ENCODE measurements at places on chromosomes 1 and 21. TPM values are rescaled to one million over a fixed set of nuclear protein-coding genes. Genes with fewer than 3 reads are reported as not detected.

The COPA gene
- total RNA-seq, result 107 TPM

The KCNA3 gene
- total RNA-seq, result 0.61 TPM

DNA sequence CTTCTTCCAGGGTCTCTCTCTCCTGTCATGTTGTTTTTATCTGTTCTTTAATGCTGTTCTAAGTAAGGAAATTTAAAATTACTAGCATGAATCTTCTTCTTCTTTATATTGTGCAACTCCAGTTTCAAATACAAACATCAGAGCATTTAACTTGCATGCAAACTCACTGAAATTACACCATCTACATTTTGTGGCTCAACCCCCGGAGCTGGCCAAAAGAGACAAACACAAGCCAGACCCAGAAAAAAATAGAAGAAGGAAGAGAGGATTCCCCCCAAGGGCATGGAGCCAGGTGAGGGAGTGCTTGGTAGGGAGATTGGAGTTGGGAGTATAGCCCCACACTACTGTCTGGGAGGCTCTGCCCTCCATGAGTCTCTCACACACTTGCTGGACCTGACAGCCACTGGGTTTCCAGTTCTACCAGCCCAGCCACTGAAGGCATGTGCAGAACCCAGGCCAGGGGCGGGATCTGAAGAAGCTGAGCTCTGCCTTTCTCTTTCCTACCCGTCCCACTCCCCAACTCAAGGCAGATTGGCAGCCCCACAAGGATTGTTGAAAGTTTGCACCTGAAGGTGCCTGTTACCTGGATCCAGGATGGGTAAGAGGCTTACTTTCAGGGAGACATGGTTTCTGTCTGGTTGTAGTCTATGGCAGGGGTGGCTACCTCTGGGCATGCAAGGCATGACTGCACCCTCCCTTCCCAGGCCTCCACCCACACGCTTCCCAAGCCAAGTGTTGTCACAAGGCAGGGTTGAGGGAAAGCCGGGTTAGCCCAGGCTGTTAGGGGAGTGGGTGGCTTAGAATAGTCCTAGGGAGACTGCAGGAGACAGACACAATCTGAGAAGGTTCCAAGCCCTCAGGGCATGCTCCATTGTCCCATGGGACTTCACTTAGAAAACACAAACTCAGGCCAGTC lies 297.2 kb downstream of the TGFB2 start:
- no peak for DNase-seq

DNA sequence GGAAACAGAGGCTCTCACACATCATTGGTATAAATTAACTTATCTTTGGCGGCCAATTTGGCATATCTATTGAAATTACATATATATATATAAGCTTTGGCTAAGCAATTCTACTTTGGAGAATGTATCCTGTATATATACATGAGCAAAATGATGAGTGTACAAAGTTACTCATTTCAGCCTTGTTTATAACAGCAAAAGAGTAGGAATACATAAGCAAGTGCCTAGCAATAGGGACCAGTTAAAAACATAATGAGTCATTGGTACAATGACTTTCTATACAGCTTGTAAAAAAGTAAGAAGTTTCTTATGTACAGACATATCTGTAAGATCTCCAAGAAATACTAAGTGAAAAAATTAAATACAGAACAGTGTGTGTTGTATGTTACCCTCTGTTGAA lies 190.8 kb downstream of the LTN1 start:
- no peak for DNase-seq

DNA sequence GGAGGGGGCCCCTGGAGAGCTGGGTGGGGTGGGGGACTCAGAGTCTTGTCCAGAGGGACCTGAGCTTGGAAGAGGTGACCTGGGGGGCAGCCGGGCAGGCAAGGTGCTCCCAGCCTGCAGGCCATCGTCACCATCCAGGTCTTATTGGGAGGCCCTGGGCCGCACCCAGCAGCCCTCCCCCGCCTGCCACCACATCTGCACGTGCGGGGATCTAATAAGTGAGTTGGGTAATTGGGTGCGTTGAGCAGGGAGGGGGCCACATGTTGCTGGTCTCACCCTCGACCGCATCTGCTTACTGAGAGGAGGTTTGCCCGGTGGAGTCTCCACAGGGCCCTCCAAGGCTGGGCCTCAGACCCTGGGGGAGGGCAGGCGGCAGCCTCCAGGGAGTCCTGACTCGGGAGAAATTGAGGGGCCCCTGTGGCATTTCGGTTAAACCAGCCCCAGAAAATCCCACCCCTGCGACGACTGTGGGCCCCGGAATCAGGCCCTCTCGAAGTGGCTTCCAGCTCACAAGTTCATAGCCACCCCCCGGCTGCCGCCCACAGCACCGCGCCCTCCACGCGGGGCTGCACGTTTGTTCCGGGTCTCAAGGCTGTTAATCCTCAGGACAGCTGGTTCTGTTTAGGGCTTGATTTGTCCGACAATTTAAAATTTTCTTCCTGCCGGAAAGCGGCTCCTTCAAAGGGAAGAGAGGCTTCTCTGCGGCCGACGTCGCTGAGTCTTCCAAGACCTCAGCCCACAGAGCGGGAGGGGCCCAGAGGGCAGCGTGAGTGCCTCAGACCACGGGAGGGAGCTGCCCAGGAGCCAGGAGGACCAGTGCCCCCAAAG lies 14.7 kb upstream of the COL6A2 start:
- no peak for DNase-seq

- no peak for DNase-seq
These were observed 10.3 kb upstream of the PHLDA3 start for GRCh38 chr1:201479201-201479730.
